ENCODE measurements at places on chromosomes 2 and 18. TPM values are rescaled to one million over a fixed set of nuclear protein-coding genes. Genes with fewer than 3 reads are reported as not detected.
A peak's percentile ranks its signal among the peaks of the same experiment; 100 is the strongest.

GRCh38 chr18:61209801-61210200, 123.4 kb upstream of the CDH20 start:
- no peak overlapping the region for H3K27ac ChIP-seq
- DNase-seq: peak; percentile 42
- no peaks in the 10 kb centered on the region for H3K4me1 ChIP-seq

DNA sequence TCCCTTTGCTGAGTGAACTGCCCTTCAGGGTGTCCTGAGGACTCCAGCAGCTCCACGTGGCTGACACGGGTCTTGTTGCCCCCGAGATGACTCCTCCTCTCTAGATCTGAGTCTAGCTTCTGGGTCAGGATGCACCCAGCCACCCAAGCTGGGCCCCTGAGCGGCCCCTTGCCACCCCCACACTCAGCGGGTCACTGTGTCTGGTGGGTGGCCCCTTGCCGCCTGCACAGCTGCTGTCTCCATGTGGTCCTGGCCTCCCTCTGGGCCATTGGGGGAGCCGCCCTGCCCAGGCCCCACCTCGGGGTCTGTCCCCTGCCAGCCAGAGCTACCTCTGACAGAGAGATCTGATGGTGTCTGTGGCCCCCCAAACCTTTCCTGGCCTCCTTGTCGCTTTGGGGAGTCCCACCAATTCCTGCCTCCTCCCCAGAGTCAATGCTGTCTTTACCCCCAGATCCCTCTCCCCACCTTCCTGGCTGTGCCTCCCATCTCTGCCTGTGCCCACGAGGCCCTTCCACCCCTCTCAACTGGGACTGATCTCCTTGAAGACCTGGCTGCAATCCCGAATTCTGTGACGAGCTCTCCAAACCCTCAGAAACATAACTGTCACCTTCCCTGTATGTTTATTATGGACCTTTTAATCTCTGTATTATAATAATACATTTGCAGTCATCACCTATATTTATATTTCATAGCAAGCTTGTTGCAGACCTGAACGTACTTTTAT, 46.5 kb downstream of the TWIST2 start:
- H3K27ac ChIP-seq: no peak overlapping the region
- no peaks in the 10 kb centered on the region for H3K4me1 ChIP-seq
- H3K27me3 ChIP-seq: no peaks in the 10 kb centered on the region
- no peaks in the 10 kb centered on the region for H3K36me3 ChIP-seq

DNA sequence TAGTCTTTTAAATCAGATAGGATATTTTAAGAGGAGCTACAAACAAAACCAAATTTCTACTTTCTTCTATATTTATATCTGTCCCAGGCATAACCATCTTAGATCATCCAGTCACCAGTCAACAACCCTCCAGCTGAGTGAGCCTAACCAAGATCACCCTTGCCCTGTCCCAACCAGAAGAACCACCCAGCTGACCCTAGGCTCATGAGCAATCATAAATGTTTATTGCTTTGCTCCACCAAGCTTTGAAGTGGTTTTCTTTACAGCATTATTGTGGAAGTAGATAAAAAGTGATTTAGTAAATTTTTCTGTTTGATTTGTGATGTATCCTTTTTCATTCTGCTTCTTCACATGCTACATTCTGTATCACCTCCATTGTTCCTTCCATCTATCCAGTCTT, 167.2 kb upstream of the PIEZO2 start:
- no peak overlapping the region for H3K4me3 ChIP-seq
- no peaks in the 10 kb centered on the region for H3K36me3 ChIP-seq
- DNase-seq: no peak

DNA sequence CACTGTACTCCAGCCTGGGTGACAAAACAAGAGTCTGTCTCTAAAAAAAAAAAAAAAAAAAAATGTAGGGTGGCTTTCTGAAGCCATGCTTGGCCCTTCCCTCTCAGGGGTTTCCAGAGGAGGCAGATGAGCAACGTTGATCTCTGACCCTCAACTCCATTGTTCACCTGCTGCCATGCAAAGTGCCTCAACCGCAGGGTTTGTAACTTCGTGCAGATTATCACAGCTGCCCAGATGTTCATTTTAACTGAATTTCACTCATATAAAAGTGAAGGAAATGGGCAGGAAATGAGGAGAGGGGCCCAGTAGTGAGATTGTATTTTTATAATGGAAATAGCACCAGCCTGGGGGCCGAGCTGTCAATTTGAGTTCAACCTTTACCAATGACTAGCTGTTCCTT, 14.9 kb upstream of the B3GNT2 start:
- H3K36me3 ChIP-seq: no peaks in the 10 kb centered on the region
- H3K27ac ChIP-seq: no peak overlapping the region
- H3K27me3 ChIP-seq: no peaks in the 10 kb centered on the region
- H3K4me3 ChIP-seq: no peak overlapping the region
- peaks cover 6% of the 10 kb centered on the region for H3K4me1 ChIP-seq
- no peak for DNase-seq

- no peak overlapping the region for H3K27ac ChIP-seq
- DNase-seq: no peak
- no peaks in the 10 kb centered on the region for H3K4me1 ChIP-seq
Measured at GRCh38 chr2:100130595-100131391, 11.6 kb downstream of the AFF3 start.

GRCh38 chr2:48313036-48313877, 216.7 kb upstream of the STON1 start:
- DNase-seq: no peak
- H3K36me3 ChIP-seq: no peaks in the 10 kb centered on the region
- no peaks in the 10 kb centered on the region for H3K4me1 ChIP-seq
- no peaks in the 10 kb centered on the region for H3K27me3 ChIP-seq
- peak overlapping the region; percentile 48 for H3K4me3 ChIP-seq
- peak overlapping the region; percentile 20 for H3K27ac ChIP-seq

DNA sequence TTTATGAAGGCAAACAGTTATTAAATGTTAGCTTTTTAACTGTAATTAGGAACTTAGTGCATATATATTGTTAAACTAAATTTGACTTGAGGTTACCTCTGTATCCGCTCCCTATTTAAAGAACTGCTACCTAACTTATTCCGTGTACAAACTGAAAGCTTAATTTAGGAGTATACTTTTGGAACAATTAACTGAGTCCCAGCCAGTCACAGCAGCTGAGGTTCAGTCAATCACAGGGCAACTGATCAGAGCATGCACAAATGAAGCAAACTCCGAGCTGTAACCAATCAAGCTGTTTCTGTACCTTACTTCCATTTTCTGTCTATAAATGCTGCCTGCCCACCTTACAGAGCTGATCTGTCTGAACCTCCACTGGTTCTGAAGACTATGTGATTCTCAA, 61.2 kb downstream of the RAB3GAP1 start:
- no peak overlapping the region for H3K27ac ChIP-seq
- H3K4me3 ChIP-seq: no peak overlapping the region
- DNase-seq: no peak
- no peaks in the 10 kb centered on the region for H3K4me1 ChIP-seq
- H3K36me3 ChIP-seq: peaks cover 4% of the 10 kb centered on the region

The B3GNT7 gene
- 3.5 TPM for polyA plus RNA-seq

The UGT1A10 gene
- polyA plus RNA-seq: not detected

The SCN7A gene
- under 0.01 TPM for polyA plus RNA-seq

The ZC3H15 gene
- 91.5 TPM for polyA plus RNA-seq

The ICOS gene
- not detected for polyA plus RNA-seq
